ENCODE measurements at places on chromosomes 5 and 9.

DNA sequence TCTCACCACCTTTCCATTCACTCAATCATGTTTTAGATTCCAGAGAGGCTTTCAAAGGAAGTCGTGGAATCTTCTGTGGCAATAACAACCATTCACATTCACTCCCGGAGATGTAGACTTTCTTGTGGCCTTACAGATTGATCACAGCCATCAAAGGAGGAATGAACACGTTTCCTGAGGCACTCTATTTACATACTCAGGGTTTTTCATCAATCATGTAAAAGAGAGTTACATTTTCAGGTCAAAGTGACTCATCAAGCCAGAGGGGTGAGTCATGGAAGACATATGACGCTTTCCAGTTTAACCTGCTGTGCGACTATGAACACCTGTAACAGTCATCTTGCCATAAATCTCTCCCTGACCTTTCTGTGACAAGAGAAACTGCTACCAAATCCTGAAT is 39.3 kb upstream of the RAD23B start:
- no peak for DNase-seq

GRCh38 chr5:149528281-149529060 is 22.8 kb downstream of the CSNK1A1 start:
- DNase-seq, result no peak

DNA sequence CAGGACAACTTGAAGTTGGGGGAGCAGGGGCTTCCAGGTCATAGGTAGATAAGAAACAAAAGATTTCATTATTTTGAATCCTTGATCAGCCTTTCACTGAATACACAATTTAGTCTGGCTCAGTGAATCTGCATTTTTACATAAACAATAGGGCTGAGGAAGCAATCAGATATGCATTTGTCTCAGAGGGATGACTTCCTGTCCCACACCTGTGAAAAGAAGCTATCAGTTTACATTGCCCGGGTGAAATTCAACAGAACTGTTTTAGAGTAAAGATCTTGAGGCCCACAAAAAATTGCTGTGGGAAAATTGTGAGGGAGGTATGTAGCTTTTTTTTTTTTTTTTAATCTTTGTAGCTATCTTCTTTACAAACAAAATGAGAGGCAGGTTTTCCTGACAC is 38.3 kb downstream of the DNAJB5 start:
- no peak for DNase-seq

DNA sequence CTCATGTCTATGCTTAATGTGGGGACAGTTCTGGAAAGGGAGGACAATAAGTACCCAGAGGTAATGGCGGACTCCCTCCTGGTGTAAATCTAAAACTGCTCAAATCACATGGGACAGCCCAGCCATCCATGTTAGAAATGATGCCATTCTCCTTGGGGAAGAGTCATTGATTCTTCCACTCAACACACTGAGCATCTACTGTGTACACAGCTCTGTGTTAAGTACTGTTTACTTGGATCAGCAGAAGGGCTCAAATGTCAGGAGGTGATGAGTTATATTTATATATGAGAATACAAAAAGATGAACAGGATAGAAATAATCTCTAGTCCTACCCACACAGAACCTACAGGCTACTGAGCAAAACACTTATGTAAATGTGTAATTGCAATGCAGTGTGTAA is 31.8 kb upstream of the NANS start:
- DNase-seq, result no peak

DNA sequence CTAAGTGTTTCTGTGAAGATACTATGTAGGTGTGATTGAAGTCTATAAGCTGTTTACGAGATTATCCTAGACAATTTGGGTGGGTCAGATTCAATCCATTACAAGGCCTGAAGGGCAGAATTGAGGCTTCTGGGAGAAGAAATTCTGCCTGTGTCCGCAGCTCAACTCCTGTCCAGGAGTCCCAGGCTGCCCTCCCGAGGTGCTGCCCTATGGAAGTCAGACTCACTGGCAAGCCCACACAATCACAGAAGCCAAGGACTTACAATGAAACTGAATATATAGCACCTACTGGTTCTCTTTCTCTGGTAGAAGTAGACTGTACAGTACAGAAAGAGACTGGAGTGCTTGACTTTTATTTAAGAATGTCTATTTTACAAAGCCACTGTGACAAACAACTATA is 74.5 kb downstream of the EPB41L4A start:
- no peak for DNase-seq

GRCh38 chr9:96232539-96233241 is 69.3 kb downstream of the HSD17B3 start:
- no peak for DNase-seq

- no peak for DNase-seq
These were observed 158.2 kb downstream of the OLFM1 start for GRCh38 chr9:135245482-135246247.

DNA sequence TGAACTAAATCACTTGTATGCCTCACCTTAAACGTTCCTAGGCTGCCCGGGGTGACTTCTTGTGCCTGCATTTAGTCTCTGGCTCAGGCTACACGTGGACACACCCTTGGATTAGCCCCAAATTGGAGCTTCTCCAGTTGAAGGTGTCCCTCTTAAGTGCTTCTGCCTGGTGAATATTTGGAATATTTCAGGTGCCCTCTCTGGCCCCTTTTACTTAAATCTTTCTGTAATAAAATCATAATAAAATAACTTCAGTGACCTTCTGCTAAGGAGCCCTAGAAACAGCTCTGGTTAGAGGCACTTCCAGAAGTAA is 74.3 kb upstream of the KLF9 start:
- no peak for DNase-seq

DNA sequence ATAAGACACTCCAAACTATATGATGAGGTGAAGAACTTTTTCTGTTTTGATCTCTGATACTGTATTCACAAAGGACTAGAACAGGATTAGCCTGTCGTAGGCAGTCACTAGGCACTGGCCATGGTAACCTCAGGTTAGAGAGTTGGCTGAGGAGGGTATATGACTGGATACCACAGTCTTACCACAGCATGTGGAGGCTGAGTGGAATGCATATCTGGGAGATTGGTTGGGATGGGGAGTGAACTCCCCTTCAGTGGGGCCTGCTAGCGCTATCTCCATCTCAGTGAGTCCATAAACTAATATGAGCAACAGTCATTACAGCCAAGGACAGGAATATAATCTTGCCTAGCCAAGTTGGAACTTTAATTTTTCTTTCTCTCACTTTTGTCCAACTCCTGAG is 339.1 kb downstream of the SPATA31D1 start:
- DNase-seq, result no peak

DNA sequence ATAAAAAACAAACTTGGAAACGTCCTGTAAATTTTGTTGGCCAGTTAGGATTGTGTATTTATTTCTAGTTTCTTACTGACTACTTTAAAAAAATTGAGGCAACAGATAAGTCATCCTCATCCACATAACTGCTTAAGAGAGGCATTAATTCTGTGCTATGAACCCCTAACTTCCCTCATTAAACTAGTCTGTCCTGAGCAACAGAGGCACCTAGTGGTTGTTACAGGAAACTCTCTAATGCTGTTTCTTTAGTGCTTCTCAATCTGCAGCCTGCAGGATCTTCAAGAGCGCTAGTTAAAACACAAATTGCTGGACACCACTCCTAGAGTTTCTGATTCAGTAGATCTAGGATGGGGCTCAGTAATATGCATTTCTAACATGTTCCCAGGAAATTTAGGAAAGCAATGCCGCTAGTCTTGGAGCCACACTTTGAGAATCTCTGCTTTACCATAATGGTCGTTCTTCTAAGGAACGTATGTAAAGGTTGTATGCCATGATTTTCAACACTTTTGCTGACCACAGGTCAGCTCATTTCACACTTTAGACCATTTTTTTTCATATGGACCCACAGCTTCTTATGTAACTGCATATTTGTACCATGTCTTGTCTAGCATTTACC is 410.1 kb upstream of the SMARCA2 start:
- DNase-seq, result no peak

GRCh38 chr9:132042324-132042723 is 37.3 kb downstream of the MED27 start:
- DNase-seq, result no peak

GRCh38 chr5:125461641-125462072 is 715.2 kb upstream of the ZNF608 start:
- DNase-seq, result no peak

GRCh38 chr9:90009447-90009846 is 404.6 kb downstream of the GADD45G start:
- DNase-seq, result no peak

- DNase-seq, result no peak
These were observed 14.0 kb downstream of the ARL15 start for GRCh38 chr5:54296386-54296785.

DNA sequence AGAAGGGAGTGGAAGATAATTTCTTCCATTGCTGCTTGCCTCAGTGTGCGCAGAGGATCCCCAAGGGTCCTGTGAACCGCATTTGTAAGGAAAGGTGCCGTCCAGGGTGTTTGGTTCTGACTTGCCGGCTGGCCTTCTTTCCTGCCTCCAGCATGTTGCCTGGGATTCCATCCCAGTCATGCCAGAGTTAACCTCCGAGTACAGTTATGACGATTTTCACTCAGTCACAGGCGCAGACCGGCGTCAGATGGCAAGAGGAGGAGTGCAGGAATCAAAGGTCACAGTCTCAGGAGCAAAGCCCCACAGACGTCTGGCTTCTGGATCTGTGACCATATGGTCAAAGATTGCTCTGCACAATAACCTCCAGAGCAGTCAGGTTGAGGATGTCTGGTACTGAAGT is 5.9 kb upstream of the GADD45G start:
- no peak for DNase-seq

- DNase-seq, result no peak
These were observed 128.5 kb downstream of the NUDT12 start for GRCh38 chr5:103434057-103434456.

- no peak for DNase-seq
These were observed 106.0 kb downstream of the PRKACG start for GRCh38 chr9:68907910-68908309.

DNA sequence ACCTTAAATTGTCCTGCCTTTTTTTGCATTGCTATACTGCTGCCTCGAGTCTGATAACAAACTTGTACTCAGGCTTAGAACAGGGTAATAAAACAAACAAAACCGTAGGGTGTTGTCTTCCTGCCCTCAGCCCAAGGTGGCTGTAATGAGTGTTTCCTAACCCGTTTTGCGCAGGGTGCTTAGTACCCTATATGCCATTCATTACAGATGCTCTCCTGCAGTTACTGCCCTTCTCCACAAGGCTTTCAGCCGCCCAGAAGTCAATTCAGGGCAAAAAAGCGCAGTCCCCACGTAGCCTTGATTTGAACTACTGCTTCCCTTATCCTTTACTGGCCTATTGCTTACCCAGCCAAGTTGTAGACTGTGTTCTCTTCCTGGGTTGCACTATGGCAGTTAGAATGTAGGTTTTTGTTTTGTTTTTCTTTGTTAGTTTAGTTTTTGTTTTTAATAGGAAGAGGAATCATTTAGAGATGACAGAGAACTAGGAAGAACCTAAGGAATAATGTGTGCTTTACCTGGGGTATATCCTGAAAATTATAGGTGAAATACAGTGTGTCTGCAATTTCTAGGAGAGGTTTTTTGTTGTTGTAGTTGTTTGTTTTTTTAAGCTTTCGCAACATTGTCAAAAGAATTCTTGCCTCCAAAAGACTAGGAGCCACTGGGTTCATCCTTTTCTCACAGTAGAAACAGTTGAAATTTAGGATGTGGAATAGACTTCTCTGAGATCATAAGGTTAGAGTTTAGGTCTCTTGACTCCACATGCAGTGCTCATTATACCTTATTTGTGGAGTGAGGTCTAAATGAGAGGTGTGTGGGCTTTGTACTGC is 1.3 kb downstream of the HMGXB3 start:
- peak; percentile 43 for DNase-seq

DNA sequence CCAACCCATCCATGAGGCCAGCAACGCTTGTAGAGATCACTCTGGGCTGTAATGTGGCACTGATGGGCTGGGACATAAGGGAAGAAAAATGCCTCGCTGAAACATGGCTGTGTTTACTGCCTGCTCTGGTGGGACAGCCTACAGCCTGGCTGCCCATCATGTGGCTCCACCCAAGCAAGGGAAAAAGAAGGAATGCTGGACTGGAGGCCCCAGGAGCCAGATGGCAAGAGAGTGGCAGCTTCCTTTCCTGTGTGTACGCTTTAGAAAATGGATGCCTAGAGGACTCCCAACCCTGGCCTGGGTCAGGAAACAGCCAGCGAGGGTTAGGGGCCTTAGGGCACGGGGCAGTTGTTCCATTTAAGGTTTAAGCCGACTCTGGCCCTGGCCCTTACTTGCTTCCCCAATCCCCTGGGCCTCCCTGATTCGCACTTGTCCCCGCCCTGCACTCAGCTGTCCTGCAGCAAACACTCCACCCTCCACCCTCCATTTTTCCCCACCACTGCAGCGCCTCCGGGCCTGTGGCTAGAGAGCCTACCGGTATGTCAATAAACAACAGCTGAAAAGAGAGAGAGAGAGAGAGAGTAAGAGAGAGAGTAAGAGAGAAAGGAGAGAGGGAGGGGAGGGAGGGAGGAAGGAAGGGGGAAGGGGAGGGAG is 819.4 kb downstream of the SEMA5A start:
- DNase-seq, result no peak

DNA sequence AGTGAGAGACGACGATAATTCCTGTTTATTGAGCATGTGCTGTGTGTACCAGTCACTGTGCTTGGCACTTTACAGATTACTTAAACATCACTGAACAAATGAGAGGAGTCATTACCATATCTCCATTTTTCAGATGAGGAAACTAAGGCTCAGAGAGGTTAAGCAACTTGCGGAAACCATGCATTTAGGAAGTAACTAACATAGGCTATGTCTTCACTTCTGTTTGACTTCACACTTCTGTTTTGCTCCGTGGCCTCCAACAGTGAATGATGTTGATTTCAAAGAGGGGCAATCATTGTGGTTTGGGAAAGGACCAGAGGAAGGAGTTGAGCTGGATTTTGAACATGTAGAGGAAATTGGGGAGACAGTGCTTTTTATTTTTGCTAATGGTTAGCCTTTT is 16.7 kb downstream of the GCNT1 start:
- DNase-seq, result no peak

GRCh38 chr5:126658561-126658960 is 57.8 kb downstream of the PHAX start:
- DNase-seq, result no peak

DNA sequence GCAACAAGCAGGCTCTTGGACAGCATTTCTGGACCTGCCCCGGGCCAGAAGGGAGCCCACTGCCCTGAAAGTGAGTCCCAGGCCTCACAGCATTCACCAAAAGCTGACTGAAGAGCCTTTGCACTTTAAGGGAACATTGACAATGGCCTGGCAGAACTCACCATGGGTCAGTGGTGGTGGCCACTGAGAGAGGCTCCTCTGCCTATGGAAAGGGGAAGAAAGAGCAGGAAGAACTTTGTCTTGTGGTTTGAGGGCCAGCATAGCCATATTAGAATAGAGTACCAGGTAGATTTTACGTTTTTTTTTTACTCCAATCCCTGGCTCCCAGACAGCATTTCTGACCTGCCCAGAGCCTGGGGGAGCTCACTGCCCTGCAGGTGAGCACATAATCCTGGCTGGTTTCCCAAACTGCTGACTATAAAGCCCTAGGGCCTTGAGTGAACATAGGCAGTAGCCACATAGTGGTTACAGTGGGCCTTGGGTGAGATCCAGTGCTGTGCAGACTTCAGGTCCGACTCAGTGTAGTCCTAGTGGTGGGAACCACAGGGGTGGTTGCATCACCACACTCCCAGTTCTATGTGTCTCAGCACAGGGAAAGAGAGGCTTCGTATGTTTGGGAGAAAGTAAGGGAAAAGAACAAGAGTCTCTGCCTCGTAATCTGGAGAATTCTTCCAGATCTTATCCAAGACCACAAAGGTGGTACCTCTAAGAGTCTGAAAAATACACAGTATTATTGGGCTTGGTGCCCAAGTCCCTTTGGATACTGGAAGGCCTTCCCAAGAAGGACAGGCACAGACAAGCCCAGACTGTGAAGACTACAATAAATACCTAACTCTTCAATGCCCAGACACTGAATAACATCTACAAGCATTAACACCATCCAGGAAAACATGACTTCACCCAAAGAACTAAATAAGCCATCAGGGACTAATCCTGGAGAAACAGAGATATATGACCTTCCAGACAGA is 89.5 kb downstream of the TSSK1B start:
- DNase-seq, result no peak

All from T-cell (primary cell).